Activated CD8-positive, alpha-beta memory T cell treated with anti-CD3 and anti-CD28 coated beads for 4 hours (primary cell): ENCODE measurements at places on chromosomes 1 and 21.

- no peak for DNase-seq
Observed at GRCh38 chr1:46611691-46612221, 4.9 kb downstream of the MOB3C start.

DNA sequence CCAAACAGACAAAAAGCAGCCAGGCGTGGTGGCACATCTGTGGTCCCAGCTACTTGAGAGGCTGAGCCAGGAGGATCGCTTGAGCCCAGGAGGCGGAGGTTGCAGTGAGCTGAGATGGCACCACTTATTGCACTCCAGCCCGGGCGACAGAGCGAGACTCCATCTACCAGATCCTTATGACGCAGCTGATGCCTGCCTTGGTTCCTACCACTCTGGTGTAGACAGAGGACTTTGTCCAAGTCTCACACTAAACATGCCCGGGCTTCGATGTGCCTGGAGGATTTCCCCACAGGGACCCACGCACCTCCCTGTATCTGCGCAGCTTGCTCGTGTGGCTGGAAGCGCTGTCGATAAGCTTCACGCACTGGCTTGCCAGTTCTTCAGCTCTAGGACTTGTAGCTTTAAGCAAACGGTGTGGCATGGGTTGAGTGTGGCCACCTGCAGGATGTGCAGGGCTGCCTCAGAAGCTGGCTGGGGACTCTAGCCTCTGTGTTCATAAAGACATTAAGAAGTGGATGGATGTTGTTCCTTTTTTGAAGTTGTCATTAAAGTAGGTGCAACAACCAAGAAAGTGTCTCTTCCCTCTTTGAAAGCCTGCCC, 4.8 kb downstream of the TPRG1L start:
- DNase-seq: no peak

DNA sequence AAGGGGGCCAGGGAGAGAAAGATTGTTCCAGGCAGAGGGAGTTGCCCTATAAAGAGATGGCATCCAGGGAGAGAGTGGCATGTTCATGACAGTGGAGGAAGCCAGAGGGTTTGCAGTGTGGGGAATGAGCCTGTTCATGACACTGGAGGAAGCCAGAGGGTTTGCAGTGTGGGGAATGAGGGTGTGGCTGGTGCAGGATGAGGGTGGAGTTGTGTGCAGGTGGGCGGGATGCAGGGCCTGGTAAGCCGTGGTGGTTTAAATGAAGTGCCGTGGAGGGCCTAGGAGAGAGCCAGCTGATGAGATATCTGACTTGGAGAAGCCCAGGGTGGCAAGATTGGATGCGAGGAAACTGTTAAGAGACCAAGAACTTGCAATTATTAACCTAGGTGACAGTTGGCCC, 131.8 kb downstream of the CAMTA1 start:
- no peak for DNase-seq

DNA sequence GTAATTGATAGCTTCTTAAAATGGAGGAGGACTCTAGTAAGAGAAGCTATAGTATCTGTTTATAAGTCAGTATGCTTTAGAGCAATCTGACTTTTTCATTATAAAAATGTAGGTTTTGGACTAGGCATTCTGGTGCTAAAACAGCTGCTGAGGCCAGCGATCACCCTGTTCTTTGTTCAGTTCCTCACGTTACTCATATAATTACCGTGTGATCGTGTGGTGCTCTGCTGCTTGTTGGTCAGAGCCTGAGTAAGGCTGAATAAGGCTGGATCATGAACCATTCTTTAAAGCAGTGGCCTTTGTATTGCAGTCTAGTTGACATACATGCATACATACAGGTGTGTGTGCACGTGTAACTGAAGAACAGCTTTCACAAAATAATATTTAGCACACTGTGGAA, 25.2 kb downstream of the CDC42 start:
- DNase-seq: no peak

GRCh38 chr1:26759531-26759930, 28.2 kb upstream of the PIGV start:
- DNase-seq: no peak
